IPS-NIHi11 (cell line): ENCODE measurements at places on chromosomes 2 and 18.
A peak's percentile ranks its signal among the peaks of the same experiment; 100 is the strongest.

GRCh38 chr2:98470851-98471255, 26.2 kb downstream of the INPP4A start:
- no peak for DNase-seq

DNA sequence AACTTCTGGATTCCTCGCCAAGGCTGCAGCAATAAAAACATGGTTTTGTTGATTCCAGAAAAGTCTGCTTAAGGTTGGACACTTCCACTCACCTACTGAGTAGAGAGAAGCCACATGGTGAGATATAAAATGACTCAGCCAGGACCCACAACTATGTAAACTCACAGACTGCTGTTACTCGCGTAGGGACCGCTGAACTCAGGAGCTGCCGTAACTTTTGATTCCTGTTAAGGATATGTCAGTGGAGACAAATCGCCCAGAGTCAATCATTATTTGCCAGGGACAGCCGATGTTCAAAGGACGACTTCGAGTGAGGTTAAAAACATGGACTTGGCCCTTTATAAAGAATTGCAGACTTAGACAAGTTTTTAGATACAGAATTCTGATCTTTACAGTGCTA, 25.6 kb downstream of the CYB5A start:
- DNase-seq = no peak

DNA sequence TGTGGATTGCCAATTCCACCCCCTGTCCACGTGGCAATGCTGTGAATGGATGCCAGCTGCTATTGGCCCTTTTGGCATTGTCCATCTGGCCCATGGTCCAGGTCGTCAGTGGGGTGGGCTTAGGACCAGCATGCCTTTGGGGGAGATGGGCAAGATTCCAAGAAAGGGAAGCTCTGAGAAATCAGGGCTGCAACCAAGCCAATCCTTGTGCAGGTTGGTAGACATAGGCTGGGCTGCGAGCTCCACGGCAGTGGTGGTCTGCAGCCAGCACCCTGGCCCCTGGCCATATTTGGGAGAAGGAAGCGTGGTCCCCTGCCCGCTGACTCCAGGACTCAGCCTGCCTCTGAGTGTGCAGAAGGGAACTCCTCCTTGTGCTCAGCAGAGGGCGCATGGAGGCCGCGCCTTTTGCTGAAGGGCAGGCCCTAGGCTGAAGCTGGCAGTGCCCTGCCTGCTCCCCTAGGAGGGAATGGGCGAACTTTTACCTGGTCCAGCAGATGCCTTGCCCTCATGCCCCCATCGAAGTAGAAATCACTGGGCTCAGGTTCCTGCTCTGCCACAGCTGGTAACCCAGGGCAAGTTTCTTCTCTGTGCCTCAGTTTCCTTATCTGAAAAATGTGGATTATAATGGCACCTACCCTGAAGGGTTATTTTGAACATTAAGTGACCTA, 5.4 kb downstream of the SPR start:
- DNase-seq = peak; percentile 77

- no peak for DNase-seq
These were observed 1.4 kb downstream of the REEP1 start for GRCh38 chr2:86335865-86336674.

DNA sequence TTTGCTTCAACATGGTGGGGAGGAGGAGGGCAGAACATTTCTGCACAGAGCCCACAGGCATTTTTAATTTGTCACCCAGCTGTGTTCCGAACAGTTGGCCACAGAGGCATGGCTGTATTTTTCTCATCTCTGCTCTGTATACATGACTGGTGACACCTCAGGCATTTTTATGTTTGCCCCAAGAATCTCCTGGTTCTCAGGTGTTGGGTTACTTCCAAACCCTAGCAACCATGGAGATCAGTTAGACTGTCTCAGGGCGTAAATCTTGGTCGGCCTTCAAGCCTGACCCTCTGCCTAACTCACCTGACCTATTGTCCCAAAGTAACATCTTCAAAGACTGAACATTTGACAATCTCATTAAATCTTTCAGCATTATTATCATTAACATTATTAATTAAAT, 100.0 kb downstream of the ABCA12 start:
- no peak for DNase-seq

- no peak for DNase-seq
These were observed 293.1 kb upstream of the ID2 start for GRCh38 chr2:8388781-8389180.

GRCh38 chr2:187878112-187878511, 323.9 kb upstream of the TFPI start:
- DNase-seq = no peak

DNA sequence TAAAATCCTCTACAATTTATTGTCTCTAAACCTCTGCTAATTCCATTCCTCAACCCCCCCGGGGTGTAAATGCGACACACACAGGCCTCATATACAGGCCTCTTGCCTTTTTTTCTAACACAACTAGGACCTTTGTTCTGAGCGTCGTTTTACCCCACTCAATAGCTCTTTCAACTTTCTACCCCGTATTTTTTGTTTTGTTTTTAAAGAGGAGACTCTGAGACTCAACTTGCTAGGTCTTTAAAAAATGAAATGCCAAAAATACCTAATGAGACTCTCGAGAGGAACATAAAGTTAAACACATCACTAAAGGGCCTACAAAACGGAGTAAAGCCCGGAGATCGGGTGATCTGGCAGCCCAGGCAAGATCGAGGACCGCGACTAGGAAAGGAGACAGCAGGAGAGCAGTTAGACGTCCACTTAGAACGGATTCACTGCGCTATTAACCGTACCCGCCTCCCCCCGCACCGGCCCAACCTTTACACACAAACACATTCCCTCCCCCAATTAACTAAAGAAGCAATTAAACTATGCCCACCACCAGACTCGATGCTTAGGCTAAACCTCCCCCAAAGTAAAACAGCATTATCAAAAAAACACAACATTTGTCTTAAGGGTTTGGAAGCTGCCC, 1.7 kb downstream of the TRIP12 start:
- DNase-seq = no peak

DNA sequence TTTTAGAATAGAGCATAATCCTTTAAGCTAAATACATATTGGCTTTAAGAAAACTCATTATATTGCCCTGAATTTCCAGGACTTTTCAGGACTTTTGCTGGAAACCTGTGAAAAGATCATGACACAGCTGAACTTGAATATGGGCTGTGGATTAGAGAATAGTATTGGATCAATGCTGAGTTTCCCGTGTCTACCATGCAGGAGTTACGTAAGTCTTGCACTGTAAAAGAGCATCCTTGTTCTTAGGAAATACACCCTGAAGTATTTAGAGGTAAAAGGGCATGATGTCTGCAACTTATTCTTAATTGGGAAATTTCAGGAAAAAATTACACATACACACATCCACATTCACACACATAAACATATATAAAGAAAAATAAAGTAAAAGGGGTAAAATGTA, 82.1 kb downstream of the ZFP36L2 start:
- DNase-seq = no peak

- peak; percentile 71 for DNase-seq
These were observed 25.4 kb downstream of the POLR1A start for GRCh38 chr2:86079981-86080911.

- no peak for DNase-seq
These were observed 638 bp downstream of the CEP192 start for GRCh38 chr18:12991821-12992179.

- DNase-seq = no peak
These were observed 57.3 kb upstream of the PPP1CB start for GRCh38 chr2:28694364-28694763.

DNA sequence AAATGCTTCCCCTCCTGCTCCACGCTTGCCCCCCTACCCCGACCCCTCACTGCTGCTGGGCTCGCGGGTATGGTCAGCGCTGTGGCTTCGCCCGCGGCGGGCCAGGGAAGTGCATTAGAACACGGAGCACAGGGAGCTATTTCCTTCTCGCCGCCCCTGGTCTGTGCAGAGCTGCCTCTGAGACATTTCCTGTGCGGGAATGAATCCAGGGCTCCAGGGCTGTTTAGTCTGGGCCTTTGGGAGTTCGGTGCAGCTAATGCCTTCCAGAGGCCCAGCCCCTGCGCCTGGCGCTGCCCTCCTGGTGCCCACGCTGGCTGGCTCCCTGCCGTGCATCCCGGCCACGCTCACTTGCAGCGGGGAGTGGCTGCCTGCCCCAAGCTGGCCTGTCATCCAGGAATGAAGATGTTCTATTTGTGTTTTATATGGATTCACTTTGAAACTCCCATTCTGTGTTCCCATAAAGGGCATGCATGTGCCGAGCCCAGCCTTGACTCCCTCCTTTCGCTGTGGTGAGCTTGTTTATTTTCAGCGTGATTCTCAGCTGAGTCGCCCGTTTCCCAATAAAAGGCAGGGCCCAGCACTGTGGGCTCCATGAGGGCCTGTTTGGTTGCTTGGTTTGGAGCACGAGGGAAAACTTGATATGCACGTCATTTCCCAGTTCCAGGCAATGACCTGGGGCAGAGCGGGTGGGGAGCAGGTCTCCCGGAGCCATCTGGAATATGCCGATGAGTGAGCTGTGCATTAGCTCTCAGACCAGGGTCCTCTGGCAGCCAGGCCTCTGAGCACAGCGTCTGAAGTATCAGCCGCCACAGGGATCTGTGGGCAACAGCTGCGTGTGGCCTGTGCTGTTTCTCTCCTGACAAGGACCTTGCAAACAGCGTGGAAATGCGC, 42.7 kb downstream of the SH3RF3 start:
- DNase-seq = no peak

DNA sequence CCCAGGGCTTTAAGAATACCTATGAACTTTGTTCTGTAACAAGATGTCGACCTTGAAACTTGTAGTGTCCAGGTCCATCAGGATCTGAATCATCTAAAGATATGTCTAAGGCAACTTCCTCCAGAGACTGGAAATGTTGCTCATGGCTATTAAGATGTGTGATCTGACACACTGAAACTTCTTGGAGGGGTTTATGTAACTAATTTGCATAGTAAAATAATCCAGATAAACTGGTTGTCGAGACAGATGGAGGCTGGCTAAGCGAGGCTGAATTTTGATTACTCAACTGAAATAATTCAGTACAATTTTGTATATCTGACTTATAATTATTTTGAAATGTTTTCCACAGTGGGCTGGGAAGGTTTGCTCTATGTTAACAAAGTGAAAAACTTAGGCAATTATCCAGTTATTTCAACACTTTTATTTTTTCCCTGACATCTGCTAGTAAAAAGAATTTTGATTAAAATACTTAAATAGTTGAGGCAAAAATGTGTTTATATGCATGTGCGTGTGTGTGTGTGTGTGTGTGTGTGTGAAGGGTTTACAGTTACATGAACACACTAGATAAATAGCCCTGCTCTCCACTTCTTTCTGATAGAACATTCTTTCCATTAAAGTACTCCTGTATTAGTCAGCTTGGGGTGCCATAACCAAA, 11.4 kb upstream of the MAP3K20 start:
- DNase-seq = no peak

DNA sequence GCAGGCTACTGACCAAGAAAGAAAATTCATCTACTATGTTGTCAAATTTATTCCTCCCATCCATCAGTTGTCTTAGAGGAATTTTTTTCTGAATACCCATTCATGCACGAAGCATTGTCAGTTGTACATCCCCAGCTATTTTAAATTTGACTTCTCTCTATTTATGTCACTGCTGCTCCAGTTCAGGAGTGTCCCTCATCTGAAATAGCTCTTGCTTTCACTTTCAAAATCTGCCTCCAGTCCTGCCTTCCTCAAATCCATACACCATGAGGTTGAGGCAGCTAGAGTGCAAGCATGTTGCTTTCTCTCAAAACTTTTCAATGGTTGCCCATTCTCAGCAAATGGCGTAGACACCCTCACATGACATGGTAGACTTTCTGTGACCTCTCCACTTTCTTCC, 335.4 kb upstream of the CDH2 start:
- no peak for DNase-seq

GRCh38 chr18:38575023-38575422, 1009.4 kb upstream of the CELF4 start:
- DNase-seq = no peak

DNA sequence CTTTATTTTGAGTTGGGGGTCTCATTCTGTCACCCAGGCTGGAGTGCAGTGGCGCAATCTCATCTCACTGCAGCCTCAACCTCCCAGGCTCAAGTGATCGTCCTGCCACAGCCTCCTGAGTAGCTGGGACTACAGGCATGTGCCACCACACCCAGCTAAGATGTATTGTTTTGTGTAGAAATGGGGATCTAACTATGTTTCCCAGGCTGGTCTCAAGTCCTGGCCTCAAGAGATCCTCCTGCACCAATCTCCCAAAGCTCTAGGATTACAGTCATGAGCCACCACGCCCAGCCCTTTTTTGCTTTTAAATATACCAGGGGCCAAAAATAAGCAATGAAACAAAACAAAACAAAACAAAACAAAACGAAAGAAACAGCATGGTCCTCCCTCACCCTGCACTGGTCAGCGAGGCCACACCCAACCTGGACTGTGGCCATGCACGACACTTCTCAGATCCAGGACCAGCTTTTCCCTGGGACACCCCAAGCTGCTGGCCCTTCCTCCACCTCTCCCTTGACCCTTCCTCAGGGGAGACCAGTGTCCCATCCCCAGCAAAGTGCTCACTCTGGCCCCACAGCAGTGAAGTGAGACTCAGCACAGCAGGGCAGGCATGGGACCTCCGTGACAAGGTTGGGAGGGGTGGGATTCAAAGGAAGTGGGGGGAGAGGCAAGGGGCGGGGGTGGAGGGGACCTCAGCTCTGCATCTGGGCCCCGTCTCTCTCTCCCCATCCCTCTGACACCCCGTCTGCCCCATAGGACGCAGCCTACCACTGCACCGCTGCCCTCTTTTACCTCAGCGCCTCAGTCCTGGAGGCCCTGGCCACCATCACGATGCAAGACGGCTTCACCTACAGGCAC, 23.5 kb downstream of the MAL start:
- DNase-seq = no peak

DNA sequence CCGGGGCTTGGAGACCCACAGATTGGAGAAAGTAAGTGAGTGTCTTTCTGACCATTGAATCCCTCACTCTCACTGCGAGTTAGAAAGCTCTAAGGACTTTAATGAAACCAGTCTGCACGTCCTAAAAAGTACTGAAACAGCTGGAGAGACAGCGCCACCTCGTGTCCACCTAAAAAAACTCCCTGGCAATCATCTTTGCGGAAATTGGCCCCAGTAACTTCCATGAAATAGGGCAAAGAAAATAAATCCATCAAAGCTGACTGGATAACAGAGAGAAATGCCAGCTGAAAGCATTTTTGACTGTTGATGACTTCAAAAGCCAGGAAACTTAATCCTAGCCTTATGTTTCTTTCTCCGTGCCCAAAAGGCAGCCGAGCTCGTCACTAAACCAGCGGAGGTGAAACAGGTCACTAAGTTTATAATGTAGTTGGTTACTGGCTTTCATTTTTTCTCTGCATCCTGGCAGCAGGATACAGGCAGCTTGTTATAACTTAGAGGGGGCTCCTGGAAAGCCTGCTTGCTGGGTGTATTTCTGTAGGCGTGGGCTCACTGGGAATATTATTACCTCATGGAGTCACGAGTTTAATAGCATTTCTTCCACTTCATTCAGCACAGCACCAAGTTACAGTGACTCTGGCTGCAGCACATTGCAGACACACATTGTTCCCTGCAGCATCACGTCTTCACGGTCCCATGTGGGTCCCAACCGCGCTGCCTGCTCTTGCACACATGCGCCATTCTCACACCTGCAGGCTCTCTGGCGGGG, 266.5 kb downstream of the HRH4 start:
- DNase-seq = peak; percentile 58
